Breast epithelium (tissue), 4 donors: ENCODE measurements at places on chromosomes 12 and 14. TPM values are rescaled to one million over a fixed set of nuclear protein-coding genes. Genes with fewer than 3 reads are reported as not detected.

- no peaks in the 10 kb centered on the region for H3K36me3 ChIP-seq
- peak overlapping the region; percentile 45 for H3K27ac ChIP-seq
These were observed 816 bp upstream of the GDF11 start for GRCh38 chr12:55741931-55742680.

DNA sequence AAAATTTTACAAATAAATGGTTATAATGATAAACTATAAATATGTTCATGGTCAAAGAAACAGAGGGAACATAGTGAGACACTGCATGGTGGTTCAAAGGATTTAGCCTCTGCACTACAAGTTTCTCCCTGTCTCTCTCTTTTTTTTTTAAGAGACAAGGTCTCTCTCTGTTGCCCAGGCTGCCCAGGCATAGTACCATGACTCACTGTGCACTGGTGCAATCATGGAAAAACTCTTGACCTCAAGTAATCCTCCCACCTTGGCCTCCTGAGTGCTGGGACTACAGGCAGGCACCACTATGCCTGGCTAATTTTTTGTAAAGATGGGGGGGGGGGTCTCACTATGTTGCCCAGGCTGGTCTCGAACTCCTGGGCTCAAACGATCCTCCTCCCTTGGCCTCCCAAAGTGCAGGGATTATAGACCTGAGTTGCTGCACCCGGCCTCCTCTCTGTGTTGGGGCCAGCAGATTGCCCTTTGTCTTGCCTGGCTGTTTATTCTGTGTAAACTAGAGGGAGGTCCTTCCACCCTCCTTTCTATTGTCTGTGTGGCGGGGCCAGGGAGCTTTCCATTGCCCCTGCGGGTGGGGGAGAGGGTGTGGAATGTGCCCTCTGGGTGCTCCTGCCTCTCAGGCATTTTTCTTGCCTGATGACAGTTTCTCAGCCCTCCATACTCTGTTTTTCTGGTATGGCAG, 22.1 kb downstream of the MTHFD1 start:
- H3K27me3 ChIP-seq, result no peaks in the 10 kb centered on the region
- H3K4me1 ChIP-seq, result no peaks in the 10 kb centered on the region
- no peak overlapping the region for H3K4me3 ChIP-seq

GRCh38 chr14:74965486-74966153, 10.2 kb upstream of the PGF start:
- no peaks in the 10 kb centered on the region for H3K27me3 ChIP-seq
- H3K4me3 ChIP-seq, result no peak overlapping the region
- DNase-seq, result no peak
- no peaks in the 10 kb centered on the region for H3K4me1 ChIP-seq

- no peak overlapping the region for H3K4me3 ChIP-seq
- no peak overlapping the region for H3K27ac ChIP-seq
- no peaks in the 10 kb centered on the region for H3K27me3 ChIP-seq
- no peak for DNase-seq
- no peaks in the 10 kb centered on the region for H3K36me3 ChIP-seq
- H3K4me1 ChIP-seq, result no peaks in the 10 kb centered on the region
These were observed 51.2 kb upstream of the TMPO start for GRCh38 chr12:98464190-98464589.

GRCh38 chr12:99649551-99649950, 2.0 kb downstream of the GARIN6 start:
- no peaks in the 10 kb centered on the region for H3K36me3 ChIP-seq
- no peaks in the 10 kb centered on the region for H3K4me1 ChIP-seq
- H3K27ac ChIP-seq, result no peak overlapping the region
- H3K4me3 ChIP-seq, result no peak overlapping the region

- no peaks in the 10 kb centered on the region for H3K4me1 ChIP-seq
- H3K27me3 ChIP-seq, result no peaks in the 10 kb centered on the region
- DNase-seq, result no peak
- no peak overlapping the region for H3K4me3 ChIP-seq
- H3K36me3 ChIP-seq, result no peaks in the 10 kb centered on the region
These were observed 186.6 kb downstream of the TMTC2 start for GRCh38 chr12:82873309-82873708.

DNA sequence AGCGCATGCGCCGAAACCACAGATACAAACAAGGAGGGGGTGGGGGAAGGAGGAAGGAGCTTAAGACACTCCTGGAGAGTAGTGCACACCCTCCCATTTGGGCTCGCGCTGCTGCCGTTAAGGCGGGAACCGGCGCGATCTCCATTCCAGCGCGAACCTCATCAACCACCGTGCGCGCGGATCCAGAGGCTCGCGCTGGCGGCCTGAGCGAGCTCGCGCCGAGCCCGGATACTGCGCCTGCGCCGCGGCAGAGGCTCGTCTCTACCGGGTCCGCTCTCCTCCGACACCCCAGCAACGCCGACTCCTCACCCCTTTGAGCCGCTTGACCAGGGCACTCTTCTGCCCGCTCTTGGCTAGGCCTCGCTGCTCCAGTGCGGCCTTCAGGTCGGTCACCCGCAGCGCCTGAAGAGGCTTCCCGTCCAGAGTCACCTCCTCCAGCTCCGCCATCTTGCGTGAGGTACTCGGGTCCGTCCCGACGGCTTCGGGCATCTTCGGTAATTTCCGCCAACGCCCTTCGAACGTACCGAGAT, at the start of gene ACIN1:
ACIN1 (minus strand) TSS at position 471 of the 530 bp plus-strand sequence; CDS start at position 447, 24 bp downstream.
- DNase-seq, result no peak
- peak within 1 kb of the TSS; percentile 98 for H3K27ac ChIP-seq
- no peaks in the 10 kb centered on the region for H3K4me1 ChIP-seq
- H3K4me3 ChIP-seq, result peak within 1 kb of the TSS; percentile 80

DNA sequence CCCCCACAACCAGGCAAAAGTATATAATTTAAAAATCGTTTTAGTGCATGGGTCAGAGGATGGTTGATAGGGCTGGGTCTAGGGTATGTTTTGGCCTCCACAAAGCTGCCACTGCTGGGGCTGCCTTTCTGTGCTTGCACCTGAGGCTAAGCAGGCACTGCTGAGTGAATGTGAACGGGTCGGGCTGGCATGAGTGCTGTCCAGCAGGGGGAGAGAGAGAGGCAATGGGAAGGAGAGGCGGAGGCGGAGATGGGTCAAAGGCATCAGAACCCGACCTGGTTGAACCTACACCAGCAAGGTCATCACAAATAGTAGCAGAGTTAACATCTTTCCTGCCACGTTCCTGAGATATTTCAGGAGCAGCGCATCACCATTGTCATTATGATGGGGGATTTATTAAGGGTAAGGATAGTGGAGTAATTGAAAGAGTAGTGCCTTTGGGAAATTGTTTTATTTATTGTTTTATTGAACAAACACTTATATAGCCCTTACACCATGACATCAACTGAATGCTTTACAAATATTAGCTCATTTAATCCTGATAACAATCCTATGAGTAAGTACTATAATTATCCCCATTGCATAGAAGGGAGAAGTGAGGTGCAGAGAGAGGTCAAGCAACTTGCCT, 5.8 kb upstream of the NRXN3 start:
- H3K27ac ChIP-seq, result no peak overlapping the region
- H3K27me3 ChIP-seq, result no peaks in the 10 kb centered on the region
- no peaks in the 10 kb centered on the region for H3K4me1 ChIP-seq
- H3K4me3 ChIP-seq, result no peak overlapping the region

GRCh38 chr12:93380480-93381121, 2.9 kb downstream of the NUDT4 start:
- DNase-seq, result no peak
- H3K27ac ChIP-seq, result peak overlapping the region; percentile 96
- H3K4me1 ChIP-seq, result no peaks in the 10 kb centered on the region
- no peaks in the 10 kb centered on the region for H3K36me3 ChIP-seq
- H3K27me3 ChIP-seq, result no peaks in the 10 kb centered on the region

- H3K4me3 ChIP-seq, result no peak overlapping the region
- no peaks in the 10 kb centered on the region for H3K4me1 ChIP-seq
- no peaks in the 10 kb centered on the region for H3K36me3 ChIP-seq
- H3K27me3 ChIP-seq, result no peaks in the 10 kb centered on the region
These were observed 5.3 kb upstream of the PGF start for GRCh38 chr14:74960736-74961135.

GRCh38 chr12:127133675-127134335, 1133.2 kb upstream of the TMEM132C start:
- H3K27ac ChIP-seq, result no peak overlapping the region
- H3K4me1 ChIP-seq, result no peaks in the 10 kb centered on the region
- DNase-seq, result no peak
- H3K36me3 ChIP-seq, result no peaks in the 10 kb centered on the region
- H3K27me3 ChIP-seq, result no peaks in the 10 kb centered on the region

- H3K27me3 ChIP-seq, result no peaks in the 10 kb centered on the region
- no peak overlapping the region for H3K4me3 ChIP-seq
- no peak overlapping the region for H3K27ac ChIP-seq
These were observed 351.3 kb downstream of the TMEM121 start for GRCh38 chr14:105877645-105878044.

DNA sequence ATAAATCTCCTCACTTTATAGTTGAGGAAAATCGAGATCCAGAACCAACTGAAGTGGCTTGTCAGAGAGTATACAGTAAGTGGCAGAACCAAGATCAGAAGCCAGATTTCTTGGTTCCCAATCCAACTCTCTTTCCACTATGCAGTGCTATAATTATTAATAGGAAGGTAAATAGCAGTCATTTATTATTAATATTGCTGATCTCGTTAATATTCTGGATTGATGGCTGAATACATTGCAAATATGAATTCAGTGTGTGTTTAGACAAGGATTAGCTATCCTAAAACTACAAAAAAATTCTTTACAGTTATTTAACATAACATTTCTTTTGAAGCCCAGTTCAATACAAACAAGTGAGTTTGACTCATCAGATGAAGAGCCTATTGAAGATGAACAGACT, 2.8 kb downstream of the CDKN3 start:
- no peak for DNase-seq
- no peaks in the 10 kb centered on the region for H3K4me1 ChIP-seq
- no peak overlapping the region for H3K4me3 ChIP-seq
- H3K27ac ChIP-seq, result no peak overlapping the region
- no peaks in the 10 kb centered on the region for H3K36me3 ChIP-seq
- H3K27me3 ChIP-seq, result no peaks in the 10 kb centered on the region

DNA sequence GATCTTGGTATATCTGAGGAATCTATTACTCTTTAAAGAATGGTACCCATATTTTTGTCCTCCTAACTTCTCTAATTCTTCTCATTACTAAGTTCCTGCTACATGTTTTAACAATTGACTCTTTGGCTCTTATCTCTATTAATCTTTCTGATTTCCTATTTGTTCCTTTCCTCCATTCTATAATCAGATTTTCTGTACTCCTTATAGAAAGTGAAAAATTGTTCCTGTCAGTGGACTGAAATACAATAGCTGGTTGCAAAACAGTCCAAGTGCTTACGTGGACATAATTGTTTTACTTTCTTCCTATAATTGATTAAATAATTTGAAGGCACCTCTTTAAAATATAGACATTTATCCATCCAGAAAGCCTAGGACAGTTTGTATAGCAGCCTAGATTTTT, 86.7 kb upstream of the PTHLH start:
- no peak overlapping the region for H3K4me3 ChIP-seq
- no peak for DNase-seq
- no peaks in the 10 kb centered on the region for H3K36me3 ChIP-seq

- H3K27ac ChIP-seq, result no peak overlapping the region
- no peaks in the 10 kb centered on the region for H3K4me1 ChIP-seq
- H3K36me3 ChIP-seq, result no peaks in the 10 kb centered on the region
- peaks cover 47% of the 10 kb centered on the region for H3K27me3 ChIP-seq
- DNase-seq, result no peak
These were observed 86.3 kb downstream of the KIF26A start for GRCh38 chr14:104224506-104225277.

- no peaks in the 10 kb centered on the region for H3K27me3 ChIP-seq
- H3K36me3 ChIP-seq, result no peaks in the 10 kb centered on the region
- no peak overlapping the region for H3K27ac ChIP-seq
These were observed 50.3 kb downstream of the LMO3 start for GRCh38 chr12:16555630-16556029.

- H3K4me3 ChIP-seq, result no peak overlapping the region
- no peaks in the 10 kb centered on the region for H3K36me3 ChIP-seq
- H3K4me1 ChIP-seq, result no peaks in the 10 kb centered on the region
- no peak overlapping the region for H3K27ac ChIP-seq
- DNase-seq, result no peak
These were observed 196.8 kb downstream of the KIF26A start for GRCh38 chr14:104335176-104335575.

DNA sequence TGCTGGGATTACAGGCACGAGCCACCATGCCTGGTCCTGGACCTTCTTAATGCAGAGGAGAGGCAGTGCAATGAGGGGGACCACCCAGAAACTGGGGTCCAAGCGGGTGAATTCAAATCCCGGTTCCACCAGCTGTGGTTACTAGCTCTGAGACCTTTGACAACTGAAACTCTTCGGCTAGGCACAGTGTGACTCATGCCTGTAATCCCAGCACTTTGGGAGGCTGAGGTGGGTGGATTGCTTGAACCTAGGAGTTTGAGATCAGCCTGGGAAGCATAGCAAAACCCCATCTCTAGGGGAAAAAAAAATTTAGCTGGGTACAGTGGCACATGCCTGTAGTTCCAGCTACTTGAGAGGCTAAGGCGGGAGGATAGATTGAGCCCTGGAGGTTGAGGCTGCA, 5.0 kb upstream of the CD4 start:
- no peaks in the 10 kb centered on the region for H3K4me1 ChIP-seq
- H3K36me3 ChIP-seq, result no peaks in the 10 kb centered on the region

DNA sequence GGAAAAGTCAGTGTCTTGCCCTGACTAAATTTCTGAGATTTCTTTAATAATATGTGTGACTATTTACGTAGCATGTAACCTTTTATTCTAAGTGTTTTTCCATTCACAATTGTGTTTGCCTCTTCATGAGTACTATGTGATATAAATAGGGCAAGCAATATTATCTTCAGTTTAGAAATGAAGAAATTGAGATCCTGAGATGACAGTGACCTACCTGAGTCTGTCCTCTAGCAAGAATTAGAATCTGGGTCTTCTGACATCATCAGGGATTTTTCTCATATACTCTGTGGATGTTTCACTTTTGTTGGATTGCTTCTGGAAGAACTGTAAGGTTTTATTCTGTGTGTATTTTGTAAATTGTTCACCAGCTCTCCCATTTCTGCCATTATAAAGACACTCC, 35.0 kb downstream of the TMTC2 start:
- no peaks in the 10 kb centered on the region for H3K4me1 ChIP-seq
- no peak overlapping the region for H3K4me3 ChIP-seq
- no peaks in the 10 kb centered on the region for H3K36me3 ChIP-seq
- DNase-seq, result no peak
- H3K27ac ChIP-seq, result no peak overlapping the region
- no peaks in the 10 kb centered on the region for H3K27me3 ChIP-seq

GRCh38 chr14:28709571-28710305, 56.8 kb upstream of the FOXG1 start:
- H3K4me1 ChIP-seq, result no peaks in the 10 kb centered on the region
- no peak overlapping the region for H3K4me3 ChIP-seq
- H3K27ac ChIP-seq, result no peak overlapping the region
- no peaks in the 10 kb centered on the region for H3K36me3 ChIP-seq
- no peak for DNase-seq

RAPGEF3 gene
- total RNA-seq, result 40.6 TPM

SLC5A8 gene
- total RNA-seq, result 0.29 TPM

OVCH1 gene
- total RNA-seq, result 0.44 TPM

CLEC6A gene
- total RNA-seq, result not detected

TAS2R8 gene
- total RNA-seq, result 0.48 TPM

TCL1B gene
- total RNA-seq, result not detected

IQSEC3 gene
- 0.73 TPM for total RNA-seq

FGD6 gene
- 28.0 TPM for total RNA-seq

WSCD2 gene
- total RNA-seq, result 0.33 TPM

PSEN1 gene
- total RNA-seq, result 63.2 TPM

GPD1 gene
- total RNA-seq, result 235 TPM

LIN7A gene
- 25.6 TPM for total RNA-seq

KRT78 gene
- total RNA-seq, result 2.0 TPM

B4GALNT3 gene
- 4.6 TPM for total RNA-seq

TAS2R20 gene
- total RNA-seq, result 5.6 TPM
